Fibroblast of upper back skin (primary cell): ENCODE measurements at places on chromosomes 6 and 20.

DNA sequence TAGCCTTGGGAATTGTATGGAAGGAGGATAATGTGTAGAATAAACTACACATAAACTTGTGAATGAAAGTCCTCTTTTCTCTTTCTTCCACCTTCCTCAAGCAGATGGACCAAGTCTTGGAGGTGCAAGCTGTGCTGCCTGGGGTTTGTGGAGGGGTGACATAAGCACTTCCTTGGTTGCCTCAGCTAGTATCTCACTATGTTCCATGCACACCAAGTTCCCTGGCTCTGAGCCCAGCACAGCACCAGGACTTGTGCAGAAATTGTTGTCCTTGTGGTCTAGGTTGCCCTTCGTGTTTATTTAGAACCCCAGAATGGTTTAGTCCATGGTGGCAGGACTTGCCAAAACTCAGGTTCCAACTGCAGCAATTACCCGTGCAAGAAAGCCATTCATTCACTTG lies 110.3 kb downstream of the MEI4 start:
- no peak for DNase-seq

DNA sequence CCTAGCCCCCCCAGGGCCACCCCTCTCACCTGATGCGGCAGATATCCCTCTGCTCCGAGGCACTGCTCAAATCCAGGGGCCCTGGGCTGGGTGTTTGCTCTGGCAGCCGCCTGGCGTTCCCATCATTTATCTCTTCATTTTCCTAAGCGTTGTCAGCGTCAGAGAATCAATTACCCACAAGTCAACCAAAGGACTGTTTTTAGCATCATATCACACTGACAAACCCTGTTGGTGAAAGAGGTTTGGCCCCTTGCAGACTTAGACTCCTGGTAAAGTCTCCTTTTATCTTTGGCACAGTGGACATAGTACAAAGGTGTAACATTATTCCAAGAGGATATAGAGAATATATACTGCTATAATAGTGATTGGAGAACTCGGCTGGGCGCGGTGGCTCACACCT lies at the start of gene GHRH:
GHRH (minus strand) TSS at position 101 of the 400 bp plus-strand sequence. CDS start 4,925 bp downstream, outside the sequence.
- no peak for DNase-seq

- peak; percentile 77 for DNase-seq
These were observed 9.5 kb upstream of the SUPT3H start for GRCh38 chr6:45387236-45387635.

GRCh38 chr20:51497542-51498467 lies 44.7 kb downstream of the NFATC2 start:
- no peak for DNase-seq

DNA sequence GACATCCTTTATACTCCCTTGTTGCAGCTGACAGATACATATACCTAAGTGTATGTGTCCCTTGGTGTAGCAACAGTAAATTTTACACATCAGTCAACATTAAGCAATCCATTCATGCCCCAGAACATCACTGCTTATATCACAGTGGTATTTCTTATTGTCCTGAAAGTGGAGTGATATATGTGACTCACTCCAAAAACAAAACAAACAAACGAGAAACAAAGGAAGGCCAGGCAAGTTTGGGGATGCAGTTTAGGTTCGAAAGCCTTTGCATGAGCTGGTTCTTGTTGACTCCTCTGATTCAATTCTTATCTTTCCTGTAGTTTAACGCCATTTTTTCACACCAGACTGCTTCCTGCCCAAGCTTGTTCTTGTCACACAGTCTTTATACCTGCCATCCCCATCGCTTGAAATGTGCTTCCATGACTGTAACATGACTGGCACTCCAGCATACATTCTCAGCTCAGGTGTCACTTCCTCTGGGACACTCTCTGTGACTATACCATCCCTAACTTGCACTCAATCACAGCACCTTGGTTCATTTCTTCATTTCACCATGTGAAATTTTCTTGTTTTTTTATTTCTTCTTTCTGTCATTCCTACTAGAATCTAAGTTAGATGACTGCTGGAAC lies 125.0 kb upstream of the TSHZ2 start:
- no peak for DNase-seq

DNA sequence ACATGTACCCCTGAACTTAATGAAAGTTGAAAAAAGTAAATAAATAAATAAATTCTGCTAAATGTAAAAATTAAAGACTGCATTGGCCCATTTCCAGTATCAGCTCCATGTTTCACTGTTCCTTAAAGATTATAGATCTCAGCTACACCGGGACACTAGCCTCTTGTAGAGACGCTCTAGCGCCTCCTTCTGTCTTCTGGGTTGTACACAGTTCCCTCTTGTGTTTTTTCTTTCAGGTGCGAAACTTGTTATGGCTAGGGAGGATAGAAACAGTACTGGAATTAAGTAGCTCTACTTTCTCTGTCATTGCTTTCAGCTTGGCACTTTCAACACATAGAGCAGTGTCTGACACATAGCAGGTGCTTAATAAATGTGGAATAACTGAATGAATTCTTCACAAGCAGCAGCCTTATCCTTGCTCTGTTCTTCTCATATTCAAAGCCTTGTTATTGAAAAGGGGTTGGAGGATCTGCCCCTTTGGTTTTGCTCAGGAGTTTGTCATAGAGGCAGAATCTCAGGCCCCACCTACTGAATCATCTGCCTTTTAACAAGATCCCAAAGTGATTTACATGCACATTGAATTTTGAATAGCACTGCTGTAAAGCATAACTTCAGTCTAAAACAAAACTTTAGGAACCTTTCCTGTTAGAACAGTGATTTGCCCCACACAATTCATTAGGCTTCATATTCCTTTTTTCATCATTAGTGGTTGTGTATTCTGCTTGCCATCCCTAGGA lies 92.3 kb downstream of the FIG4 start:
- DNase-seq: peak; percentile 31

DNA sequence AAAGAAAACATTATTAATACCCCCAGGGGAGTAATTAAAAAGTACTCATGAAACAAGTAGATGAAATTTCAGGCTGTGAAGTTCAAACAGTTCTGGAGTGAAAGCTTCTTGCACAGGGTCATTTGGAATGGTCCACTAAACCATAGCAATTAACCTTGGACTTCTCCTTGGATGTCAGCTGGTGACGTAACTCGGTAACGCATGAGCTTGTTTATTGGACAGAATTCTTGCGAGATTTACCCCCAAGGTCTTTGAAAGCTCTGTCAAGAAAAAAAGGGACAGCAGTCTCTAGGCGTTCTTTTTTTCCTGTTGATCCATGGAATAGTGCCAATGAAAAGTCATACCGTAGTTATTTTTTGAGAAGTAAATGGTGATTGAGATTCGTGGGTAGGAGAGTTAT lies 2.2 kb downstream of the CD83 start:
- DNase-seq: no peak

DNA sequence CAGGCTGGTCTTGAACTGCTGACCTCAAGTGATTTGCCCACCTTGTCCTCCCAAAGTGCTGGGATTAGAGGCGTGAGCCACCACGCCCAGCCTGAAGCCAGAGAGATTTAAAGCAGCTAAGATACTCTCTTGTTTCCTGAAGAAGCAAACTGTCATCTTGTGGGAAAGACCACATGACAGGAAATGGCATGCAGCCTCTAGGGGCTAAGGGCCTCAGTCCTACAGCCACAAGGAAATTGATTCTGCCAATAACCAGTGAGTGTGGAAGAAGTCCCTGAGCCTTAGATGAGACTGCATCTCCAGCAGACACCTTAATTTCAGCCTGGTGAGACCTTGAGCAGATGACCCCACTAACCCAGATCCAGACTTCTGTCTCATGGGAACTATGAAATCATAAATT lies 40.9 kb downstream of the KIZ start:
- no peak for DNase-seq

- DNase-seq: no peak
These were observed 1077.6 kb upstream of the MAP3K7 start for GRCh38 chr6:91664327-91664959.

- no peak for DNase-seq
These were observed 31.3 kb downstream of the TRAM2 start for GRCh38 chr6:52545406-52546119.

- peak; percentile 50 for DNase-seq
These were observed 88.6 kb upstream of the TGM3 start for GRCh38 chr20:2206957-2207769.

DNA sequence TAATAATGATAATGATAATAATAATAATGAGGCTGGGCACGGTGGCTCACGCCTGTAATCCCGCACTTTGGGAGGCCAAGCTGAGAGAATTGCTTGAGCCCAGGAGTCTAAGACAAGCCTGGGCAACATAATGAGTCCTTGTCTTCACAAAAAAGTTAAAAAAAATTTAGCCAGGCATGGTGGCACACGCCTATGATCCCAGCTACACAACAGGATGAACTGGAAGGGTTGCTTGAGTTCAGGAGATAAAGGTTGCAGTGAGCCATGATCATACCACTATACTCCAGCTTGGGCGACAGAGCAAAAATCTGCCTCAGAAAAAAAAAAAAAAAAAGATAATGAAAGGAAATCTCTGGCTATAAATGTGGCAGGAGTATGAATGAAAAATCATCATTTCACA lies 213.4 kb downstream of the HIVEP2 start:
- DNase-seq: no peak

DNA sequence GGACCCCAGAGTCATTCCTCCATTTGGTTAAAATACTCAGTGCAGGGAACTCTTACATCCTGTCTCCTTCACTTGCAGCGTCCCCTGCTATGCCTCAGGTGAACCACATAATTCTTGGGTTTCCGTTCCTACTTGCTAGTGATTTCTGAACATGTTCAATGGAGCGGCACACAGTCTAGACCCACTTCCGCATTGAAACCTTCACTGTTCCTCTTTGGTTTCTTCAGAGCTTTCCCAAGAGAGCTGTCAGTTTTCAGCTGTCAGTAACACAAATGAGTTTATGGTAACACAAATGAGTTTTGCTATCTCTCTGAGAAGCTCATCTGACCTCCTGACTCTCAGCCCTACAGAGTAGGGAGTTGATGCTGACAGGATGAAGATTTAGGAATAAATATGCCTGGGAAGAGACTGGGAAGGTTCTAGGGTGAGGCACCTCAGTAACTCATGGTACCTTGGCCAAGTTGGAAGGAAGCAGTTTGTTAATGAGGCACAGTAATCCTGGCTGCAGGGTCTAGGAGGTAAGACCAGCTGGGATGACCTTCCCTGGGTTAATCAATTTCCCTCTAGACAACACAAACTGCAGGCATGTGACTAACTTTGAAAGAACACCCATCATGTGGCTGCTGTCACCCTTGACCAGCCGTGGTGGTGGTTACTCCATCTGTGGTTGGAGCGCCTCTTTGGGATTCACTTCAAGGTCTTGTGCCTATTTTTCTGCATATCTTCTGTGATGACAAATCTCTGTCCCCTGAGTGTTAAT lies 5.4 kb downstream of the SYS1 start:
- no peak for DNase-seq

- no peak for DNase-seq
These were observed 8.5 kb downstream of the CNPY3 start for GRCh38 chr6:42937548-42938427.

DNA sequence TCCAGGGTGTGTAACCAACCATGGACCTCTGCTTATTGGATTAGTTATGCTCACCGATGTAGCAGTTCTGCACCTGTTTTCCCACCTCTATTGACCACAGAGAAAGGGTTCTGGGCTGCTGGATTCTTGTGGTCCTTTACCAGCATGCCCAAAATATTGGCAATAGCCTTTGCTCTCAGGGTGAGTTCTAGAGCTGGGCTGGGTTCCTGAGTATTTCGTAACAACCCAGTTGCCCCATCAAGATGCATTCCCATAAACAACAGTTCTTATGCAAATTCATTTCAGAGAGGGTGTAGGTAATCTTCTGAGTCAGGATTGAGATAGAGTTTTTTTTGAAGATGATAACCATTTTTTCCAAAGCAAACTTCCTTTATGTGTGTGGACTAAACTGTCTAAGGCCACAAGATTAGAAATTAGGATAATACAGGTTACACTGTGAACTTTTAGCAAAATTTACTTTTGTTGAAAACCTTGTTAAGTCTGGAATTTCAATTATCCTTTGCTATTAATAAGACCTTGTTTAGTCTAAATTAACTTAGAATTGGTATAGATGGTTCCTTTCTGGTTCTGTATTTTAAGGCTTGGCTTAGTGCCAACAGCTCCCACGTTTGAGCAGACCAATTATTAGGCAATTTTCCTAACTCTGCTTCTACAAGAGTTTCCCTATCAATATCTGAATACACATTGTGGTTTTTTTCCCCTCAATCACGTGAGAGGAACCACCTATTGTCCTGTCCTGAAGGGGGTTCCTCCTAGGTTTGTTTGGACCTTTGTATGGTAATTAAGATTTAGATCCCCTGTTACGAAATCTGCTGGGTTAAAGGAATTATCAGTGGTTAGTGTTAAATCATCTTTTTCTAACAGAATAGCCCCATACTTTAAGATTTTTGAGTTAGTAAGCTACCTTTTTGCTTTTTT lies 46.1 kb downstream of the TBX18 start:
- DNase-seq: no peak

GRCh38 chr6:109411034-109411433 lies 28.8 kb upstream of the CD164 start:
- no peak for DNase-seq

DNA sequence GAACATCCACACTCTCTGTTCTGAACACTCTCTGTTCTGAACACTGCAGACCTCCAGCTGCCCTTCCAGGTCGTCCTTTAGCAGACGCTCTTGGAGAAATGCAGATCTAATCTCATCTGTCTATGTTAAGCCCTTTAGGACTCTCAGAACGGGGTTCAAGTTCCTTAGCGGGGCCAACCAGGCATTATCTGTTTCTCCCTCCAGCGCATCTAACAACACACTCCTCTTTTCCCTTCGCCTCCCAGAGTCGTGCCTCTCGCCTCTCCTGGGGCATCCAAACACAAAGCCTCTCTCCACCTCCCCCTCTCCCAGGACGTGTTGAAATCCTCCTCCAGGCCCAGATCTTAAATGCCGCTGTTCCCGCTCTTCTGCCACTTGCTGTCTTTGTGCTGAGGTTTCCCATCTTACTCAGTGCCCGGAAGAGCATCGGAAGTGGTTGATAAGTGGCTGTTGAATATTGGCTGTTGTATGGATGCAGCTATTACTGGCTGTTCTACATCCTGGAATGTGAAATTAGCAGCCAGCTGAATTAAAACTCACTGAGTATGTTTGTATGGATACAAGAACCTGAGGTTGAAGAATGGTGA lies 108.4 kb upstream of the GGTLC1 start:
- DNase-seq: no peak

DNA sequence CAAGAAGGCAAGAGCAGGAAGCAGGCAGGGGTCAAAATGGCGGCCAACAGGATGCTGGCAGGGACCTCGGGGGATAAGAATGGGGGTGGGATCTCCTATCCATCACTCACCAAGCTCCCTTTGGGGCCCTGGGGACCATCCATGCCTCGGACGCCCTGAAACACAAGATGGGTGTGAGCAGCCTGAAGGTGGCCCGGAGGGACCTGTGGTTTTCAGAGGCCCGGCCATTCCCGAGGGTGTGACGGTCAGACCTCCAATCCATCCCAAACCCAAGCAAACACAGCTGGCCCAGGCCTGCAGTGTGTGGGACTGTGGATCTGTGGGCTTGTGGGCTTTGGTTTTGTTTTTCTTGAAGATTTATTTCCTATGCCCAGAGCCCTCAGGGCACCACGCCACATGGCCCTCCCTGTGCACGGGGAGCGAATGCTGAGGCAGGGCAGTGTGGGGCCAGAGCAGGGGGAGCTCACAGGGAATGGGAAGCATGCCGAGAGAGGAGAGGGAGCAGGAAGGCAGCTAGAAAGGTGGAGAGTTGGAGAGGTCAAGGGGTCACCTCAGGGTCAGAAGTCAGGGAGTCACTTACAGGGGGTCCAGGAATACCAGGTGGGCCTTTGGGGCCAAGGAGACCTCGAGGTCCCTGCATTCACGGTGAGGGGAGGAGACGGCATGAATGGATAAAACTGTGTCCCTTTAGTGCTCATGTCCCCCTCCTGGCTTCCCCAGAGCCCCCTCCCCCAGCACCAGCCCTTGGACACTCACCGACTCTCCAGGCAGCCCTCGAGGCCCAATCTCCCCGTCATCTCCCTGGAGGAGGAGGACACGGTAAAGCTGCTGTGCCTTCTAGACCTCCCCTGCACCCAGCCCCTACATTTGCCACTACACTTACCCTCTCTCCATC lies 14.5 kb downstream of the COL11A2 start:
- DNase-seq: no peak
